Dorsolateral prefrontal cortex (tissue), 122 donors: ENCODE measurements at places on chromosomes 2 and 18.

- DNase-seq = no peak
Observed at GRCh38 chr18:11784674-11785304, 66.4 kb upstream of the CHMP1B start.

GRCh38 chr2:114108824-114109416 lies 219.0 kb downstream of the ACTR3 start:
- no peak for DNase-seq

DNA sequence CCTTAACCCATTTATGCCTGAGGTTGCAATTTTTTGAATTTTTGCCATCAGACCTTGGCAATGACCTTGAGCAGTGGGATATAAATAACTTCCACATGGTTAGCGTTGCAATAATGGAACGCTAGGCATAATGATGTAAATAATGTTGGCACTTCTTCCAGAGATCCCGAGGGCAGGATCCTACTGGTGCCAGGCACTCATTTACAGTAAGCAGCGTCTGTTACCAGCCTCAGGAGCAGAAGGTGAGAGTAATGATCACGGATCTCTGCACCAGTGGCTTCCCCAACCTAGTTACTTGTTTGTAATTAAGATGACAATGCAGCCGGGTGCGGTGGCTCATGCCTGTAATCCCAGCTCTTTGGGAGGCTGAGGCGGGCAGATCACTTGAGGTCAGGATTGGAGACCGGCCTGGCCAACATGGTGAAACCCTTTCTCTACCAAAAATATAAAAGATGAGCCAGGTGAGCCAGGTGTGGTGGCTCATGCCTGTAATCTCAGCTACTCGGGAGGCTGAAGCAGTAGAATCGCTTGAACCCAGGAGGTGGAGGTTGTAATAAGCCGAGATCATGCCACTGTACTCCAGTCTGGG lies 41.9 kb downstream of the CPO start:
- peak; percentile 20 for DNase-seq

DNA sequence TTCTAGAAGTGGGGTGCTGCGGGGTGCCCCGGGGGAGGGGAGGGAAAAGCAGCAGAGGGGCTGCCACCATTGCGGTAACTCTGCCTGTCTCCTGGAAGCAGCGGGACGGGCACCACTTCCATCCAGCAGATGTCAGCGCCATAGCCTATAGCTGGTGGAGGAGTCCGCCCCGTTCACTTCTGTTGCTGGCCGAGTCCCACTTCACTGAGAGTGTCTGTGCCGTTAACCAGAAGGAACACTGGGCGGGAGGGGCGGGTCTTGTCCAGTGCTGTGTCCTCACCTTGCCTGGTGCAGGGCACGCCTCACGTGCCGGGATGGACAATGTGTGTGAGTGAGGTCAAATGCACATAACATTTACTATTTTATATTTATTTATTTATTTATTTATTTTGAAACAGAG lies 19.3 kb upstream of the ODC1 start:
- no peak for DNase-seq

GRCh38 chr2:28137221-28137620 lies 246.7 kb downstream of the BABAM2 start:
- DNase-seq = no peak

DNA sequence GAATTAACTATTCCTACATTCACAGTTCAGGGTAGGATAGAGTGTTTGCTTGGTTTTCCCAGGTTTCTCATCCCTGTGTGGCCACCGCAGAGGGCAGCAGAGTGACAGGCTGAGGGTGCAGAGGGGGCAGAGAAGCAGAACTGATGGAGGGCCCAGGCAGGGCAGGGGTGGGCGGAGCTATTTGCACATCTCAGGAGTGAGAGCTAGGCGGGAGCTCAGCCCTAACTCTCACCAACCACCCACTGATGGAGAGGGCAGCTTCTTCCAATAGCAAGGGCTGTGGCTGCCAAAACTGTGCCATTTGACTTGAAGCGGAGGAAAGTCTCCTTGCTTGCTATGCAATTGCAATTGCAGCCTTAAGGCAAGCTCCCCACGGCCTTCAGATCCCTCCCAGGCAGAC lies 12.0 kb upstream of the DARS1 start:
- peak; percentile 49 for DNase-seq

DNA sequence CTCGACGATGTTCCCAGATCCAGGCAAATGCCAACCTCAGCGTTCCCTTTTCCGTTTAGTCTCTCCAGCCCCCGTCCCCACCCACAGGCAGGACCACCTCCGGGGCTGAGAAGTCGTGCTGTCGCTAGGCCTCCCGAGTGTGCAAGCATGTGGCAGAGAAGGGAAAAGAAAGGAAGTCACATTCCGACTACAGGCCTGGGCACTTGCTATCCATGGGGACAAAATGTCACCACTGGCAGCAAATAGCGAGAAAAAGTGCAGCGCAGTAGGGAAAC lies 420 bp downstream of the PIGN start:
- DNase-seq = no peak

GRCh38 chr2:219596954-219597551 lies 604 bp upstream of the STK11IP start:
- DNase-seq = no peak

DNA sequence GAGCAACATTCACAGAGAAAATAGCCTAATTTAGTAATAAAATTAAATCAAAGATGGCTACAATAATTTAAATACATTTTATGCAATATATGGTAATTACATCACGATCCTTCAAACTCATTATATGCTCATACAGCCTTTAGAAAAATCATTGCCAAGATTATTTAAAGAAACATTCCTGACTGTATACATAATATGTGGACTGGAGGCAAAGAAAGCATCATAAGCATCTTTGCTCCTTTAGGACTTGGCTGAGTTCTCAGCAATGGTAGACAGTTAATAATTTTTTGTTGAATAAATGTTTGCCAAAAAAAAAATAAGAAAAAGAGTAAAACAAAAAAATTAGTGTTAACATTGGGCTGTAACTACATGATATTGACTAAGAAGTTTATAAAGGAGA lies 26.9 kb downstream of the NCKAP5 start:
- DNase-seq = no peak

DNA sequence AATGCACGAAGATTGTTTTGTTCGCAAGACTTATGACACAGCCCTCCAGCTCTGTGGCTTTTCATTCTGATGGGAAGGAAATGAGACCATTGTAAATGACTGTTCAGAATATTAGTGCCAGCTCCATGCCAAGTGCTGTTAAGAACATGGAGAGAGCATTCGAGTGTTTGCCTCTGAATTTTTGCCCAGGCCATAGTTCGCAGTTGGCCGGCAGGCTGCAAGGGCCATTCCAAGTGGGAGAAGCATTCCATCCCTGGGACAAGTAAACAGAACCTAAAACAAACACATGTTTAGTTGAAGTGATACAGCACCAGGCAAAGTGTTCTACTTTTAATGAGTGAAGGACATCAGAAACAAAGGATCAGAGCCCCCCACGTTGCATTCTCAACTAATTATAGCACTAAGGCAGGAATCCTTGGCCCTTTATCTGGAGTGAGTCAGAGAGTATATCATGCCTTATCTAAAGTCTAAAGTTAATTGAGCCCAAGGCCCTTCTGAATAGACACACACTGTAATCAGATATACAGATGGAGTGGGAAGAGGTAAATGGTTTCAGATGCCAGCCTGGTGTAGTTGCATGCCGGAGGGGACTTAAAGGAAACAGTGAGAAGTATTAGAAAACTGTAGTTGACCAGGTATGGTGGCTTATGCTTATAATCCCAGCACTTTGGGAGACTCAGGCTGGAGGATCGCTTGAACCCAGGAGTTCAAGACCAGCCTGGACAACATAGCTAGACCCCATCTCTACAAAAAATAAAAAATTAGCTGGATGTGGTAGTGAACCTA lies 53.3 kb downstream of the NEDD4L start:
- DNase-seq = no peak

- no peak for DNase-seq
Observed at GRCh38 chr2:196331851-196332250, 160.5 kb upstream of the STK17B start.

DNA sequence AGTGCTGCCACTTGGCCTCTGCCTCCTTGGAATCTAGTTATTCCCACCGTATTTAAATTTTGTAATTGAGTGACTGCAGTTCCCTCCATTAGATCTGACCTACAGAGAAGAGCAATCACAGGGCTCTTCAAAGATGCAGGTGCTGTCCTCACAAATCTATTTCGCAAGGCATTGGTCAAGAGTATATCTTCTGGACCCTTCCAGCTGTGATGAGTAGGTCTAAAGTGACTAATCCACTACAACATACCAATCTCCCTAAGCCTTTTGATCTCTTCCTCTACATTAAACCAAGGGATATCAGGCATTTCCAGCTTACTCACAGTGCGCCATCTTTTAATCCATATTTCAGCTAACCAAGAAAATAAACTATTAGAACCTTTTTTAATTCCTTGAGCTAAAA lies 65.1 kb upstream of the COL3A1 start:
- DNase-seq = no peak

GRCh38 chr2:171785450-171785849 lies 98.2 kb downstream of the DYNC1I2 start:
- DNase-seq = no peak

DNA sequence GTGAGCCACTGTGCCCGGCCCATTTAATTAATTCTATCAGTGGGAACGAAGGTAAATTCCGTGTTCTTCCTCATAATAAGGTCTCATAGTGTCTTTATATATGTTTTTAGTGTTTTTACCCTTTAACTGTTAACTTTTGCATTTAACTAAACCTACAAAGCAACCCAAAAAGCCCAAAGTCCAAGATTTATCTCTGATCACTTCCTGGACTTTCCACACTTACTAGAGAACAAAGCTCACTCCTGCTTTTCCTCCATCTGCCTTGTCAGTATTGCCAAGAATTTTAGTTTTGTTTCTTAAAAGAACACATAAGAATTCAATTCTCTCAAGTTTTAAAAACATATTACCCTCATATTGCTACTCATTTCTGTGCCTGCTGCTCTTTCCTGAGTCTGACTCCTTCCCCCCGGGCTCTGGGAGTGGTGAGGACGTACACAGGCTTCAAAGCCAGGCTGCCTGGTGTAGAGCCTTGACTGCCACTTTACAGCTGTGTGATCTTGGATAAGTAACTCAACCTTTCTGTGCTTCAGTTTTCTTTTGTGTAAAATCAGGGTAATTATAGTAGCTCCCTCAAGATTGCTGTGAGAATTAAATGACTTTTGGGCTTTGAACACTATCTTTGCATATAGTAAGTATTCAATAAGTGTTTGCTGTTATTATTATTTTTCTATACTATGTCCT lies 24.9 kb upstream of the GPR155 start:
- no peak for DNase-seq

- no peak for DNase-seq
Observed at GRCh38 chr18:36771245-36771644, 57.6 kb downstream of the TPGS2 start.

GRCh38 chr18:45874491-45875184 lies 49.2 kb downstream of the SIGLEC15 start:
- DNase-seq = no peak

DNA sequence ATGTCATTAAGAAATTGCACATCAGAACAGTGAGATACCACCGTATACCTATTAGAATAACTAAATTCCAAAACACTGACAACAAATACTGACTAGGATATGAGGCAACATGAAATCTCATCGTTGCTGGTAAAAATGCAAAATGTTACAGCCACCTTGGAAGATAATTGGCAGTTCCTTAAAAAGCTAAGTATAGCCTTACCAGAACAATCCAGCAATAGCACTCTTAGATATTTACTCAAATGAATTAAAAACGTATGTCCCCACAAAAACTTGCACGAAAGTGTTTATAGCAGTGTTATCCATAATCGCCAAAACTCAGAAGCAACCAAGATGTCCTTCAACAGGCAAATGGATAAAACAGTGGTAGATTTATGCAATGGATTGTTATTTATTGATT lies 241.7 kb downstream of the EPHA4 start:
- no peak for DNase-seq

DNA sequence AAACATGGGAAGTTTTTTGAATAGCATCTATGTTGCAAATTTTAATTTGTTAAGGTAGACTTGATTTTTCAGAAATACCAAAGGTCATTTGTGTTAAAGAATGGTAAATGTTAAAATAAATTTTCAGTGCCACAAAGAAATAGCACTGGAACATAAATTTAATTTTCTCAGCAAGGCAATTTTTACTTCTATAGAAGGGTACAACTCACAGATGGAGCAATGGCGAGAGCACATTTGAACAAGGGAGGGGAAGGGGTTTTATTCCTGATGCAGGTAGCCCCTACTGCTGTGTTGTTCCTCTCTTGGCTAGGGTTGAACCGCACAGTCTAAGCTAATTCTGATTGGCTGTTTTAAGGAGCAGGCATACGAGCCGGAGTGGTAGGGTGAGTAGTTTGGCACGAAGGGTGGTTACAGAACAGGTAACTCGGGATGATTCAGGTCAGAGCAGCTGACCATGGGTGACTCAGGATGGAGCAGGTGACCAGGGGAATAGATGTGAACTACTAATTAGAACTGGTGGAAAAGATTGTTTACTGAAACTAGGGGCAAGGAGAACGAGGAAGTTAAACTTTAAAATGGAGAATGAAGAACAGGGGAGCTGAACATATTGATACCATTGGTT lies 50.1 kb upstream of the PSME4 start:
- DNase-seq = no peak

GRCh38 chr2:48264627-48265026 lies 265.3 kb upstream of the STON1 start:
- DNase-seq = no peak

GRCh38 chr18:9417073-9417851 lies 58.1 kb upstream of the RALBP1 start:
- no peak for DNase-seq

- no peak for DNase-seq
Observed at GRCh38 chr2:236703906-236704305, 134.3 kb downstream of the ACKR3 start.

DNA sequence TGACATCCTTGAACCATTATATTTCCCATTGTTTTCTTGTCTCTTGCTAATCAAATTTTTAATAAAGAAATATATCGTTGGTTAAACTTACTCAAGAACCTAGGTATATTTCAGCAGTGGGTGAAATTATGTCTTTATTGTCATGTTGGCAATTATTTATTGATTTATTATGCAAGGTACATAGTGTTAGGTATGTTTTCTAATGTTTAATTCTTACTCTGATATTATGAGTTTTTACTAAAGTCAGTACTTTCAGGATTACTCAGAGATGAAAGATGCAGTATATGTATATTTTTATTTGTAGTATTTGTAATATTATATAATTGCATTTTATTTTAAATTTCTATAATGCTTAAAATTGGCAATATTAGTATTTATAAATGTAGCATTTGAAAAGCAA lies 46.9 kb downstream of the PSMD14 start:
- DNase-seq = no peak

GRCh38 chr2:196849895-196850294 lies 40.7 kb upstream of the C2orf66 start:
- DNase-seq = no peak

DNA sequence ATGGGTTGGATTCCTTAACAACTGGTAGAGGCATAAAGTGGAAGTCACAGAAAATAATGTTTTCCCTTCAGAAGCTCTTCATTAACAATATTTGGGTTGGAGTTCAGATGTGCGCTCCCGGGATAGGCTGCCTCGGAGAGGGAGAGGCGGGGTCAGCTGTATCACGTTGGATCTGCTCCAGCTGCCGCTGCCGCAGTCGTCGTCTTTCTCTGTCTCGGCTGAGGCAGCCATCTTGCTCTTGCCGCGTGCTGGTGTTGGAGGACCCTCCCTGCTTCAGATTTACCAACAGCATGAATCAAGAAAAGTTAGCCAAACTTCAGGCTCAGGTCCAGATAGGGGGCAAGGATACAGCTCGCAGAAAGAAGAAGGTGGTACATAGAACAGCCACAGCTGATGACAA lies 35.1 kb downstream of the TANC1 start:
- DNase-seq = no peak

GRCh38 chr2:237421542-237422116 lies 7.7 kb upstream of the COL6A3 start:
- peak; percentile 40 for DNase-seq
